ENCODE measurements at places on chromosomes 1 and 21.

GRCh38 chr1:155316922-155317321, 3.8 kb upstream of the RUSC1 start:
- DNase-seq, result no peak
- H3K4me1 ChIP-seq, result peaks cover 24% of the 10 kb centered on the region
- H3K36me3 ChIP-seq, result peaks cover 49% of the 10 kb centered on the region
- no peaks in the 10 kb centered on the region for H3K27me3 ChIP-seq
- H3K27ac ChIP-seq, result no peak overlapping the region

GRCh38 chr1:201145132-201145531, 9.1 kb downstream of the TMEM9 start:
- no peaks in the 10 kb centered on the region for H3K27me3 ChIP-seq
- H3K4me3 ChIP-seq, result no peak overlapping the region
- H3K36me3 ChIP-seq, result peaks cover 100% of the 10 kb centered on the region
- H3K4me1 ChIP-seq, result peaks cover 21% of the 10 kb centered on the region
- H3K27ac ChIP-seq, result no peak overlapping the region
- DNase-seq, result no peak

GRCh38 chr1:87977145-87977544, 648.5 kb downstream of the LMO4 start:
- no peak overlapping the region for H3K4me3 ChIP-seq
- no peak for DNase-seq
- no peaks in the 10 kb centered on the region for H3K27me3 ChIP-seq
- H3K36me3 ChIP-seq, result no peaks in the 10 kb centered on the region
- no peak overlapping the region for H3K27ac ChIP-seq

DNA sequence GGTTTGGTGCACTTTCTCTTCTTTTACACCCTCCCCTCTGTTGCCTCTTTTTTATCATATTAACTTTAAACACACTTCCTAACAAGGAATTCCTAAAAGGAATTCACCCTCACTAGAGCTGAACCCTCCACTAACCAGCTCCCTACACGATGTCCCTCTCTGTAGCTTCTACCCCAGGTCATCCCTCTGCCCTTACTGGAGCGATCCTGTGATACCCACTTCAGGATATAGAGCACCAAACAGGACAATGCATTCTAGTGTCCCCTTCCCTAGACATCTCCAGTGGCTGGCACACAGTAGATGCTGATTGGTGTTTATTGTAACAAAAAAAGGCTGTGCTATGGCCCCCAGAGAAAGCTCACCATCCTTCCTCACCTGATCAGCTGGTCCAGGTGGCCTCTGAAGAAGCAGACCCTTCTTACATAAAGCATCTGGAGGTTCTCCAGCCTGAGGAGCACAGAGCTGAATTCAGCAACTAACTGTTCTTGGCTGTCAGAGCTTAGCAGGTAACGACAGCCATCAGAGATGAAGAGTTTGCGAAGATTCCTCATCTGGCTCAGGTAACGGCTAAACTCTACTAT, 1.4 kb downstream of the PRAMEF18 start:
- H3K27ac ChIP-seq, result no peak overlapping the region
- H3K27me3 ChIP-seq, result no peaks in the 10 kb centered on the region
- no peaks in the 10 kb centered on the region for H3K4me1 ChIP-seq
- no peak overlapping the region for H3K4me3 ChIP-seq

- no peaks in the 10 kb centered on the region for H3K36me3 ChIP-seq
- DNase-seq, result no peak
- H3K27me3 ChIP-seq, result no peaks in the 10 kb centered on the region
- H3K4me1 ChIP-seq, result peaks cover 9% of the 10 kb centered on the region
Measured at GRCh38 chr1:76262601-76263000, 188.1 kb downstream of the ST6GALNAC3 start.

DNA sequence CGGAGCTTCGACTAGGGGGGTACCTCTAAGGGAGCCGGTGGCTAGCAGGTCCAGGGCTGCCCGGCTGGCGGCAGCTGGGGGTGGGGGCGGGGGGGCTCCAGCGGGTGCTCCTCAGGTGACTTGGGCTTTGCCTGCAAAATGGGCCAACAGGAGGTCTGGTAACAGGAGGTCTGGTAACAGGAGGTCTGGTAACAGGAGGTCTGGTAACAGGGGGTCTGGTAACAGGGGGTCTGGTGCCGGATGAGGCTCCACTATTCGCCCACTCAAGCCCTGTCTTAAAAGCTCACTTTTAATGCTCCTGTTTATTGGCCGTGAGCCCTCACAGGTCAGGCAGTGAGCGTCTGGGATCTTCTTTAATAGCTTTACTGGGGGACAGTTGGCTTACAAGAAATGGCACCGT, 40.4 kb upstream of the ACTRT2 start:
- peaks cover 54% of the 10 kb centered on the region for H3K4me1 ChIP-seq
- peaks cover 4% of the 10 kb centered on the region for H3K27me3 ChIP-seq
- no peak for DNase-seq
- H3K36me3 ChIP-seq, result no peaks in the 10 kb centered on the region

- DNase-seq, result no peak
- H3K4me1 ChIP-seq, result no peaks in the 10 kb centered on the region
- no peaks in the 10 kb centered on the region for H3K27me3 ChIP-seq
- H3K36me3 ChIP-seq, result no peaks in the 10 kb centered on the region
Measured at GRCh38 chr1:240407407-240407806, 204.5 kb downstream of the GREM2 start.

DNA sequence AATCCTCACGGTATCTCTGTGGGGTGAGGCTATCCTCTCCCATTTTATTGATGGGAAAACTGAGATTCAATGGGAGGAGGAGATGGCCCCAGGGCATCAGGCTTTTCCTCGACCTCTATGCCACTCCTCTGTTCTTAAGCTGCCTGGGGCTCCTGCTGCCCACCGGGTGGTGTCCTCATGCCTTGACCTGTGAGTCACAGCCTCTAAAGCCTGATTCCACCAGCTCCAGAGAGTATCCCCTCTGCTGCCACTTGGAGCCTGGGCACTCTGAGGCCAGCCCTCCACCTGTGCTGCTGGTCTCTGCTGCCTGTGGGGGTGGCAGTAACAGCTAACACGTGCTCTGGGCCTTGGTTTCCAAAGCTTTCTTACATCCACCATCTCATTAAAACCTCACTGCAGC, 241.2 kb downstream of the TRABD2B start:
- H3K4me1 ChIP-seq, result peaks cover 36% of the 10 kb centered on the region
- no peaks in the 10 kb centered on the region for H3K36me3 ChIP-seq
- peaks cover 6% of the 10 kb centered on the region for H3K27me3 ChIP-seq
- H3K27ac ChIP-seq, result no peak overlapping the region

DNA sequence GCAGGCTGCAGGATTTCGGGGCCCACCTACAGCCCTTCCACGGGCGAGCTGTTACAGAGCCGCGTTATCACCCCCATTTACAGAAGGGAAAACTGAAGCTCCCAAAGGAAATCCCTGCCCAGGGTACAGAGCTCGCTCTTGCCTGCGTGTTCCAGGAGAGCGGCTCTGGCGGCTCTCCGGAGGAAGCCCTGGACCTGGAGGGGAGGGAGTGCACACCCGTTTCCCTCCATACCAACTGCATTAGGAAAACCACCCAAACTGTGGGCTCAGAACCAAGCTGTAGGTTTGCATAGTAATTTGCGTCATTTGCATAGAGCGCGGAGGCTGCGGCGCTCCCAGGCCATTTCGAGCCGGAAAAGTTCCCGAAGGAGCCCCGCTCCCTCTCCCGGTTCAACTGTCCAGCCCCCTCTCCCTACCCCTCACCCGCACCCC, 24.7 kb upstream of the ADGRB2 start:
- H3K36me3 ChIP-seq, result no peaks in the 10 kb centered on the region
- peaks cover 18% of the 10 kb centered on the region for H3K4me1 ChIP-seq
- H3K27me3 ChIP-seq, result no peaks in the 10 kb centered on the region
- peak overlapping the region; percentile 63 for H3K4me3 ChIP-seq
- peak; percentile 90 for DNase-seq

- peaks cover 2% of the 10 kb centered on the region for H3K36me3 ChIP-seq
- no peaks in the 10 kb centered on the region for H3K27me3 ChIP-seq
- no peak for DNase-seq
- H3K27ac ChIP-seq, result no peak overlapping the region
Measured at GRCh38 chr1:78647238-78647637, 2.4 kb upstream of the IFI44 start.
